ENCODE measurements at places on chromosomes 5 and 9. TPM values are rescaled to one million over a fixed set of nuclear protein-coding genes. Genes with fewer than 3 reads are reported as not detected.

The LCN1 gene
- total RNA-seq: not detected

The TMEM267 gene
- 16.1 TPM for total RNA-seq

The ORM2 gene
- total RNA-seq: not detected

The INIP gene
- total RNA-seq: 15.1 TPM

The MPDZ gene
- total RNA-seq: 6.1 TPM

The HAVCR2 gene
- not detected for total RNA-seq

- no peaks in the 10 kb centered on the region for H3K27me3 ChIP-seq
- DNase-seq: no peak
- no peak overlapping the region for H3K4me3 ChIP-seq
- no peak overlapping the region for H3K27ac ChIP-seq
- peaks cover 20% of the 10 kb centered on the region for H3K4me1 ChIP-seq
Measured at GRCh38 chr5:136814619-136815378, 449.5 kb upstream of the TRPC7 start.

DNA sequence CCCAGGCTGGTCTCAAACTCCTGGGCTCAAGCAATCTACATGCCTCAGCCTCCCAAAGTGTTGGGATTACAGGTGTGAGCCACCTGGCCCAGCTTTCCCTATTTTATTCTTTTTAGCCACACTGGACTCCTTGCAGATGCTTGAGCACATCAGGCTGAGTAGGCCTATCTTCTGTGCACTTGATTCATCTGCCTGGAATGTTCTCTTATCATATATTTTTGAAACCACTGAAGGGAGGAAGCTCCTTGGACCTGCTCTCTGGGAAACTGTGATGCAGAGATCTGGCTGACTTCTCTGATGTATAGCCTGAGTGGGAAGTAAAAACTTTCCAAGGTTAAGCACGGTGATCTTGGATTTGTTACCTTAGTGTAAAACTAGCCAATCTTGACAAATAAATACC, 6.5 kb upstream of the MAT2B start:
- H3K36me3 ChIP-seq: no peaks in the 10 kb centered on the region
- peak; percentile 19 for DNase-seq
- peaks cover 6% of the 10 kb centered on the region for H3K4me1 ChIP-seq
- no peak overlapping the region for H3K4me3 ChIP-seq

DNA sequence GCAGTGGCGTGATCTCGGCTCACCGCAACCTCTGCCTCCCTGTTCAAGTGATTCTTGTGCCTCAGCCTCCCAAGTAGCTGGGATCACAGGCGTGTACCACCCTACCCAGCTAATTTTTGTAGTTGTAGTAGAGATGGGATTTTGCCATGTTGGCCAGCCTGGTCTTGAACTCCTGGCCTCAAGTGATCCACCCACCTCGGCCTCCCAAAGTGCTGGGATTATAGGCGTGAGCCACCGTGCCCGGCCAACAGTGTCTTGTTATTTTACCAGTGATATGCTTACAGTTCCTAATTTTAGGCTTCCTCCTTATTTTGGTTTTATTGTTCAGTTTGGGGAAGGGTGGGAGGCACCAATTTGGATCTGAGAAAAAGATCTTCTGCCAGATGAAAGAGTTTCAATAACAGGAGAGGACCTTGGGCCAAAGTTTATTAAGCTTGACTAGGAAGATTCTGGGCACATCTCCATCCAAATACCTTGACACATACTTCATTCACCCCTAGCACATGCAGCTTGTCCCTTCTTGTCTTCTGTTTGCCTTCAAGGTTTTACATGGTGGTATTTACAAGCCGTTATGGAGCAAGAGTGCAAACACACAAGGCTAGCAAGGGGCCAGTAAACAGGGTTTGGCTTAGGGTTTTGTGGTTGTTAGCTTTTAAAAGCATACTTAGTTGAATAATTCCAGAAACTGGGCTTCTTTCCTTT, 168.1 kb upstream of the DMRT1 start:
- peaks cover 29% of the 10 kb centered on the region for H3K4me1 ChIP-seq
- H3K27me3 ChIP-seq: no peaks in the 10 kb centered on the region
- DNase-seq: peak; percentile 48
- no peak overlapping the region for H3K4me3 ChIP-seq

GRCh38 chr9:136206602-136207275, 1.8 kb upstream of the LHX3 start:
- no peaks in the 10 kb centered on the region for H3K4me1 ChIP-seq
- no peak overlapping the region for H3K4me3 ChIP-seq
- no peaks in the 10 kb centered on the region for H3K36me3 ChIP-seq
- H3K27me3 ChIP-seq: peaks cover 14% of the 10 kb centered on the region
- DNase-seq: no peak

DNA sequence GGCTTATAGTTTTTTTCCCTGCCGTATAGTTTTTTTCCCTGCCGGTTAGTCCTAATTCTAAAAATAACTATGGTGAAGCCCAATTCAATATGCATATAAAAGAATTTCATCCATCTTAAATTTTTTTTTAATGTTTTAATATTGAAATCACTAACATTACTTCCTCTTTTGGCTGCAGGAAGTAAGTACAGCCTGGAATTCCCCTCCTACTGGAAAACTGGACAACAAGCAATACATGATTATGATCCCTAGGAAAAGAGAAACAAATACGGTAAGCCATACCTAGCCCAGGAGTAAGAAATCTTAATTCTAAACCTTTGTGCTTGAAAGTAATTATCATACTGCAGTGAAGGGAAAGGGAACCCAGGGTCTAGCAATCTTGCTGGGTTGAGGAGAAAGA, 119.0 kb downstream of the NR3C1 start:
- DNase-seq: no peak
- H3K27ac ChIP-seq: no peak overlapping the region
- no peak overlapping the region for H3K4me3 ChIP-seq
- H3K4me1 ChIP-seq: peaks cover 4% of the 10 kb centered on the region

DNA sequence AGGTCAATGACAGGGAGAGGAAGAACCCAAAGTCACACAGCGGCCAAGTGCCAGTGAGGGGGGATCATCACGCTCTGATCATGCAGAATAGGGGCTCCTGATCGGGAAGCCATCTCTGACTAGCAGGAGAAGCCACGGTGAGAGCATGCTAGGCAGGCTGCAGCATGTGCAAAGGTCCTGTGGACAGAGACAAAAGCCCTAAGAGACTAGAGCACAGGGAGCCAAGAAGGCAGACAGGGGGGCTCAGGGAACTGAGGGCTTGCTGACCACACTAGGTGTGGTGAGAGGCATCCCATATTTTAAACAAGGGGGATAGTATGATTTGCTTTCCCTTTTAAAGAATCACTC, 195.1 kb downstream of the CDK5RAP2 start:
- DNase-seq: no peak
- no peaks in the 10 kb centered on the region for H3K36me3 ChIP-seq
- no peak overlapping the region for H3K27ac ChIP-seq

- H3K4me1 ChIP-seq: peaks cover 8% of the 10 kb centered on the region
- no peak overlapping the region for H3K27ac ChIP-seq
- H3K27me3 ChIP-seq: no peaks in the 10 kb centered on the region
- peak; percentile 36 for DNase-seq
- no peak overlapping the region for H3K4me3 ChIP-seq
- no peaks in the 10 kb centered on the region for H3K36me3 ChIP-seq
Measured at GRCh38 chr5:123454259-123454911, 31.2 kb upstream of the CEP120 start.

DNA sequence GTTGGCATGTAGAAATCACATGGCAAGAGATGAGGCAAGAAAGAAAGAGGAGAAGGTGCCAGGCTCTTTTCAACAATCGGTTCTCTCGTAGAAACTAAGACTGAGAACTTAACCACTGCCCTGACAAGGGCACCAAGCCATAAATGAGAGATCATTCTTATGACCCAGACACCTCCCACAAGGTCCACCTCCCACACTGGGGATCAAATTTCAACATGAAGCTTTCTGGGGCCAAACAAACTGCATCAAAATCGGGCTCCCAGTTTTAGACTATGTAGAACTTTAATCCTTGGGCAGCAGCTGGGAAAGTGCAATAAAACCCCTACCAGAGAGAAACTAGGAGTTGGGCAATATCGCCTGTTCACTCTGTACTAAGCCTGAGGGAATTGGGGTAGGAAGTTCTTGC, 150.2 kb upstream of the CCDC152 start:
- no peak overlapping the region for H3K4me3 ChIP-seq
- H3K27me3 ChIP-seq: no peaks in the 10 kb centered on the region
- no peaks in the 10 kb centered on the region for H3K36me3 ChIP-seq
- no peak overlapping the region for H3K27ac ChIP-seq

GRCh38 chr5:5418764-5419163, 3.7 kb upstream of the ICE1 start:
- no peak overlapping the region for H3K4me3 ChIP-seq
- DNase-seq: no peak
- H3K27ac ChIP-seq: no peak overlapping the region
